ENCODE measurements at places on chromosomes 2 and 18. TPM values are rescaled to one million over a fixed set of nuclear protein-coding genes. Genes with fewer than 3 reads are reported as not detected.

The NT5DC4 gene
- not detected for total RNA-seq

The CNRIP1 gene
- total RNA-seq, result 26.1 TPM

- no peak for DNase-seq
Measured at GRCh38 chr2:175806125-175806490, 196.0 kb downstream of the LNPK start.

GRCh38 chr2:2922156-2922555 lies 455.5 kb downstream of the EIPR1 start:
- no peak for DNase-seq

DNA sequence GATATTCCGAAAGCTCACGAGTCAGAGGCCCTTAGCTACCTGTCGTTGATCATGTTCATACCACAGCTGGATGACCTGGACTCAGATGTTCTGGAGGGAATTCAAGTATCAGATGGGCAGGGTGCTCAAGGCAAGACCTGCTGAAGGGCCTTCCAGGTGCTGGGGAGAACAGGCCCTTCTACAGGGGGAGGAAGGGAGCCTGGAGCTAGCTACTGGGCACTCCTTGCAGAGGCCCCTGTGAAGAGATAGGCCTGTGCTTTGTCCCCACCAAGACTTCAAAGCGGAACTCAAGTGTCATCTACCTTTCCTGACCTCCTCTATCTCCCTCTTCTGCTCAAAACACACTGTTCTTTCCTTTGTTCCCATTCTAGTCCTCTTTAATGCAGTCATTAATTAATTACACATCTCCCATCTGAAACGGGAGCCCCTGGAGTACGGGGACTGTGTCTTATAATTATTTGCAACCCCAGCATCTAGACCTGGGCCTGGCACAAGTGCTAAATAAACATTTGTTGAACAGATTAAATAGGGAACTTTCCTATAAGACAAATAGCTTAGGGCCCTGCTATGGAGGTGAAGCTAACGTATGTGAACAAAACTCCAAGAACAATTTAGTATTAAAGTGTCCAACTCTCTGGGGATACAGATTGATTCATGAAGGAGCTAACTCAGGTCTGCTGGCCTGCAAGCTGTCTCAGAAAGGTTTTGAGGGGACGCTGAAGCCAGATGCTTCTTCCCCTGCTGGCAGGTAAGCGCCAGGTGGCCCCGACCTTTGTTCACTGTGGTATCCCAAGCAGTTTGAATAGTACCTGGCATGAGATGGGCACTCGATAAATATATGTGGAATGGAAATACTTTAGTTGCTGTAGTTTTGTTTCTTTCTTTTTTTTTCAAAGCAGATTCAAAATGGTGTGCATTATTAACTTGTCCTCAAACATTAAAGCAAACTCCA lies 22.0 kb downstream of the RHOB start:
- no peak for DNase-seq
